Activated CD4-positive, alpha-beta T cell treated with anti-CD3 and anti-CD28 coated beads for 48 hours (primary cell): ENCODE measurements at places on chromosomes 5 and 9.

GRCh38 chr5:91271999-91272398 lies 111.1 kb downstream of the ARRDC3 start:
- no peak for DNase-seq

- DNase-seq, result no peak
Measured at GRCh38 chr5:119878712-119879111, 249.4 kb downstream of the FAM170A start.

GRCh38 chr5:28862860-28863196 lies 1824.4 kb upstream of the CDH9 start:
- no peak for DNase-seq

DNA sequence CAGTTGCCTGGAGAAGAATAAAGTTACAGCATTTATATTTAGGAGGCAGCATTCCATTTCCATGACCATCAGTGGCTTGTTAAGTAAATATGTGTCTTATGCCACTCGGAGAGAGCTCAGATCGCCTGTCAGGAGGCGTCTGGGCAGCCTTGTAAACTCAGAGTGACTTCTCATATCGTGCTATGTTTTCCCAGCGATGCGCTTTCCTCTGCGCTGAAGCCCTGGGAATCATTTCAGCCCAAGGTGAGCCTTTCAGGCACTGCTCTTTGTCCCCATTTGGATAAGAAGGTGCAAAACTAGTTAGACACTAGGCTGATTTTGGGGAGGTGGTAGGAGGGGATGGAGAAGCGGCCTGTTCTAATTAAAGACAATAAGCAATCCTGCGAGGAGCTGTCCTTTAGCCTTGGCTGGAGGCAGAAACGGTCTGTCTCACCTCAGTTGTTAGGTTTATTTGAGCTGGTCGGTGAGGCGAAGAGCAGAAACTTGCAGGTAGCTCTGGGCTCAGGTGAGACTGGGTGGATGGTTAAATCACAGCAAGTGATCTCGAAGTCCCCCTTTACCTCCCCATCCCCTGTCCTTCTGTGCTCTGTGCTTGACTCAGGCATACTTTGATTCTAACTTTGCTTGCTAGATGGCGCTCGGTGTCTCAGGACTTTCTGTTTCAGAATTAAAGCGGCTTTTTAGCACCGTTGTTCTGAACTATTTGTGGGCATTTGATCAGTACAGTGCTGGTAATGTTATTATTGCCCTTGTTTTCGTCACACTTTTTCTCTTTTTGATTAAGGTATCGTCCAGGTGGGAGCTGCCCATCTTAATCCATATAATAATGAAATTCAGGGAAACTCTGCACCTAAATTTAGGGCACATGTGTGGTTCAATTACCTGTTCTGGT lies 24.6 kb downstream of the NR2F1 start:
- peak; percentile 30 for DNase-seq

DNA sequence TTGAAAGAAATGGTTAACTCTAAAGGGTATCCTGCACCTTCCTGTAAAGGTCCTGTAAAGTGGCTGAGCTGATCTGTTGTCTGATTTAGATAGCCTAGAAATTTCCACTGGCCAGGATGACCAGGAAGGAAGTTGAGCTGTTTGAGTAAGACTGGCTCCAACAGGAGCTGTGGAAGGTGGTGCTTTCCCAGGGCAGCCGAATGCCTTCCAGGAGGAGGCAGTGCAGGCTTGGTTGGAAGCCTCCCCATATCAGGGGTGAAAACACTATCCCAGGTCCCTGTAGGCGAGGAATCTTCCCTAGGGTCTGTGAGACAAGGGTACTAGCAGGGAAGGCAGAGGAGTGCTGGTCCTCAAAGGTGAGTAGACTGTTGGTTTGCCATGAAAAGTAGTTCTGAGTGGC lies 98.4 kb downstream of the LIX1 start:
- no peak for DNase-seq

DNA sequence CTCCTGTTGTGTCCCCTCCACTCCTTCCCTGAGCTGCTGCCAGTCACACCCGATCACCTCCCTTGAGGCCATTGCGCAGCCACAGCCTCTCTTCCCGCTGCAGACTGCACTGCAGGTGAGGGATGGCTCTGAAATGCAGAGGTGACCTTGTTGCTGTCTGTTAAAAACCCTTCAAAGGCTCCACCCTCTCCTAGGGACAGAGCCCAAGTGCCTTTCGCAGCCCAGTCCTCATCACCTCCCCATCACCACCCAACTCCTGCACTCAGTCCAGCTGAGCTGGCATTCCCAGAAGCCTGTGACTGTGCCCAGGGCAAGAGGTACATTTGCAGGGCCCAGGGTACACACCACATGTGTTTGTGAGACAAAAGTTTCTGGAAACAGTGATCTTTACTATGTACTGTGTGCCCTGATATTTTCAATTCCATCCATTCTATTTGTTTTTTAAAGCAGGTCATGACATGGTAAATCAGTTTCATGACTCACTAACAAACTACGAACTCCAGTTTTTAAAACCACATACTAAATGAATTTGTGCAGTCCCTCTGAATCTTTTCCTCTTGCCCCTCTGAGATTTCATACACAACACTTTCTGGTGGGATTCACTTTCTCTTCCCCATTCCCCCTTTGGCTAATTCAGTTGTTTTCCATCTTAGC lies 73.0 kb upstream of the SPOCK1 start:
- no peak for DNase-seq

DNA sequence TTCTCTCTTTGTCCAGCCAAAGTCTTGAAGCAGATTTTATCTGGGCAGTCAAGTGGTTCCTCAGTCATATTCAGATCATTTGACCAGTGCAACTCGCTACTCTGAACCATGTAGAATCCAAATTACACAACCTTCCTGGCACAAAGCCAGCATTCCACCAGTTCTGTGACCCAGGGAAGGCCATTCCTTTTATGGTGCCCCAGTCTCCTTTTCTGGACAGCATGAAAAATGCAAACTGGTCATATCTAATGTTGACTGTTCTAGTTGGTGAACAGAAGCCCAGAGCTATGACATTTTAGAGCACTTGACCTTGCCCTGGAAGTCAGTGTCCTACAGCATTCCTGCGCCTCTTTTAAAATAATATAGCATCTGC lies 364.6 kb downstream of the BRINP1 start:
- no peak for DNase-seq

GRCh38 chr5:107652839-107653607 lies 17.7 kb downstream of the EFNA5 start:
- DNase-seq, result no peak

- DNase-seq, result no peak
Measured at GRCh38 chr9:68455451-68455850, 85.2 kb downstream of the TMEM252 start.

DNA sequence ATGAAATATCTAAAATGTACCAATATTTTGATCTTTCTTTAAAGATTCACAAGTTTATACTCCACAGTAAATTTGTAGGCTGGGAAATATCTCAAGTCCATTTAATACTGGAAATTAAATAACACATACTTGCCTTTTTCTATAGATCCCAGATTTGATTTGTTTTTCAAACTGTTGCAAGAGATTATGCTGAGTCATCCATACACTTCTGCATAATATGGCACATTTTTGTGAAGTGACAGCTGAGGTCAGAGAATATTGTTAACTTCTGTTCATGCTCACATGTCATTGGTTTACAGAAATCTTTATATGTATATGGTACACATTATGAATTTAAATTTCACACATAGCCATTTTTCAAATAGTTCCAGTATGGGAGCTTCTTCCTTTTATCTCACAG lies 1066.3 kb upstream of the NUDT12 start:
- DNase-seq, result no peak

DNA sequence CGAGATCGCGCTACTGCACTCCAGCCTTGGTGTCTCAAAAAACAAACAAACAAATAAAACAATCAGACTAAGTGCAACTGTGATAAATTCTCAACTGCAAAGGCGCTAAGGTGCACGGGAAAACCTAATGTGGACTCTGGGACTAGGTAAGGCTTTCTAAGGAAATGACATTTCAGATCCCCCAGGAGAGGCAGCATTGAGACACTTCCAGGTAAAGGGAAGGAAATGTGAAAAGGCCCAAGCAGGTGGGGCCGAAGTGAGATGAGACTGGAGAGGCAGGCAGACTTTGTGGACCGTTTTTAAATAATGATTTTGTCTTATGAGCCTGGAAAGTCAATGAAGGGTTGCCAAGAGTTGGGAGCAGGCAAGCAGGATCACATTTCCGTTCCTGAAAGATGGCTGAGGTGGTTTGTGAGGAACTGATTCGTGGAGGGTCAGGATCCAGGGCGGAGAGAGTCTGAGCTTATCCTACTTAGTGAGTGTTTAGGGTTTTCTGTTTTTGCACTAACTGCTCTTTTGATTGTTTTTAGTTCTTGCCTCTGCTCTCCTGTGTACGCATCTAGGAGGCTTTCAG lies 2.0 kb upstream of the APBA1 start:
- no peak for DNase-seq

DNA sequence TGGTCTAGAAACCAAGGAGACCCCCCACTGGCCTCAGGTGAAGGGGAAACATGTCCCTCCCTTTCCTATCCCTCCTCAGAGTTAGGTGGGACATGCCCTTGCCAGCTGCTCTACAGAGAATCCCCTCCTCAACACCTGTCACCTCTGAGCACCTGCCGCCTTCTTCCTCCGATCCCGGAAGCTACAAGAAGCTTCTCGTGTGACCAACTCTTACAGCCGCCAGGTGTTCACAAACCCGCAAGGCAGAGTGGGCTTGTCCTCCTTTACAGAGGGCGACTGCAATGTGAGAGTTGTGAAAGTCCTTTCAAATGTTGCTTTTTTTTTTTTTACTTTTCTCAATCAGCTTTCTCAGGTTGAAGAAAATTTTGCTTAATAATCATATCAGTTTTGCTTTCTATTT lies 3.7 kb upstream of the ICE1 start:
- DNase-seq, result no peak

GRCh38 chr5:25090854-25091253 lies 446.1 kb upstream of the CDH10 start:
- DNase-seq, result no peak

- no peak for DNase-seq
Measured at GRCh38 chr5:140042393-140042642, 781 bp downstream of the NRG2 start.

- DNase-seq, result no peak
Measured at GRCh38 chr5:54081415-54081814, 229.0 kb downstream of the ARL15 start.

DNA sequence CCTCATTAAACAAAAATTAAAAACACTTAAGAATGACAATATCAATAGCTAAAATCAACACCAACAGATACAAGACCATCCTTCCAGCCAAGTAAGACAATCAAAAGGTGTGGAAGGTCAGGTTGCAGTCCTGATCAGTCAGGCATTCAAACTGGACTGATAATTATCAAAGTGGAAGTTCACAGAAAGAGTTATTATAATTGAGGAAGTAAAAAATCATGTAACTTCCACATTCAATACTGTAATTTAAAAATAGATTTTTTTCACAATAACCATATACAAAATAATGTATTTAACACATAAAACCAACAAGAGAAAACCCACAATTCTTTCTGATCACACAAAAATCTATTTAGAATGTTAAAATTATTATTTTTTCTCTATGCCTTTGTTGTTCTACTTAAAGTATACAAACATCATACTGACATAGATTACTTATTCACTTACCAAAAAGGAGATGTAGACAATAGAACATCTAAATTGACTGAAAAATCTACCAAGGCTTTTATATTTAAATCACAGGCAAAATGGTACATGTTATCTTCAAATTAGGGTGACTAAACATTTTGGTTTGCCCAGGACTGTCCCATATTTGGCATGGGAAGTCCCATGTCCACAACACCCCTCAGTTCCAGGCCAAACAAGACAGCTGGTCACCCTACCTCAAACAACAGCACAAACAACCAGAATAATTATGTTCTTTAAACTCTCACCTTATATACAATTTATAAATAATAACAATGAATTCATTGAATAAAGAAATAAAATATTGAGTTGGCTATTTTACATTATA lies 142.5 kb upstream of the SLC24A2 start:
- DNase-seq, result no peak

- DNase-seq, result no peak
Measured at GRCh38 chr5:40356248-40356647, 323.5 kb upstream of the PTGER4 start.

DNA sequence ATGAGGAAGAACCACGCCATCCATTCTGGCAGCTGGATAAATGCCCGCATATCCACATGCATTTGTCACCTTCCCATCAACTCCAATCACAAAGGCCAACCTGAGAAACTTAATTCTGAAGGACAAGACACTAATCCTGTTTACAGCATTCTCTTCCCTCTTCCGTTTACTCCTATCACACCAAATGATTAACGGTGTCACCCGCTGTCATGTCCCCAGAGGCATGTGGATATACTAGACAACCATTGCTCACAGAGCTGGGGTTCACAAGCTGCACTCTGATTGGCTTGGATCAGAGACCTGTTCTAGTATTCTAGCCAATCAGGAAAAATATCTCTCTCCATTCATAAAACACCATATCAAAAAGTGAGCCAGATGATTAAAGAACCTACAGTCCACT lies 3.6 kb downstream of the MACROH2A1 start:
- DNase-seq, result no peak

GRCh38 chr9:31574006-31574765 lies 810.3 kb upstream of the ACO1 start:
- no peak for DNase-seq

DNA sequence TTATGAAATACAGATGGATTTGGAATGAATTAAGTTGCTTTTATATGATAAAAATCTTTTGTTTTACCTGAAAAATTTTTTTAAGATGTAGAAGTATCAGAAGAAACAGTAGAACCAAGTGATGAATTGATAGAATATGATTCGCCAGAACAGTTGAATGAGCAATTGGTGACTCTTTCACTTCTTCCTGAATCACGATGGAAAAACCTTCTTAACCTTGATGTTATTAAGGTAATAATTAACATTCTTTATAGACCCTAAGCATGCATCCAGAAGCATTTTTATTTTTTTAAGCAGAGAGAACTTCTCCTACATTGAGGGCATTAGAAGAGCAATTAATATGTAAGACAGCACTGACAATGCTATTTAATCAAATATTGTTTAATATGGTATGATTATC lies 28.8 kb downstream of the WDR36 start:
- no peak for DNase-seq

GRCh38 chr9:124102363-124102762 lies 90.8 kb downstream of the LHX2 start:
- DNase-seq, result no peak

GRCh38 chr9:98864281-98865174 lies 57.1 kb downstream of the GALNT12 start:
- no peak for DNase-seq

DNA sequence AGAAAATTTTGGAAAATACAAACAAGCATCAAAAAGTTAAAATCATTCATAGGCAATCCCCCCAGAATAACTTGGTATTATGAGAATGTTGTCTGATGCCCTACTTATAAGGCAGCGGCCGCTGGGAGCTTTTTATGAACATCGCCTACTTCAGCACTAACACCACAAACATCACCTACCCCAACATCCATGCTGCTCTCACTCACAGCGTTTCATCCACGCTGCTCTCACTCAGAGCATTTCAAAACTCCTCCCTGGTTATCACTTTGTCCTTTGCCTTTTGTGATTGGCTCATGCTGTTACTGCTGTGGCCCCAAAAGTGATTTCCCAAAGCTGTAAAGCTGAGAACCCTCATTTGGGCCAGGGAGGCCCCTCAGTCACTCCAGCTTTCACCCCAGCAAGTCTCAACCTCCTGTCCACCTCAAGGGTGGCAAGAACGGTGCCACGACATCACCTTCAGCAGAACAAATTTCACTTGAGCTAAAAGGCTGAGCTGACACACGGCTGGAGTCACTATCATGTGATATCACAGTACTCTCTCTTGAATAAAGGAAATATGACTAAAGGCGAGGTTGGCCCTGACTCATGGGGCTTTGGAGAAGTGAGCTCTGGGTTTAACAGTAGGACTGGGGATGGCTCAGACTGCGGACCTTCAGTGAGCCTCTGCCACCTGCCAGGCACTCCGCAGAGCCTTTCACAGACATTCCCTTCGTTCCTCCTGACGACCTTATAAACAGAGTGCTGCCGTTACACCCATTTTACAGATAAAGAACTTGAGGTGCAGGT lies 25.2 kb downstream of the SHC3 start:
- peak; percentile 70 for DNase-seq
